ENCODE measurements at places on chromosomes 6 and 20. TPM values are rescaled to one million over a fixed set of nuclear protein-coding genes. Genes with fewer than 3 reads are reported as not detected.

The POFUT1 gene
- 47.8 TPM for total RNA-seq

The NFATC2 gene
- total RNA-seq: 0.36 TPM

The BPIFB1 gene
- total RNA-seq: not detected

The MLN gene
- not detected for total RNA-seq

Data from fibroblast of the aortic adventitia (primary cell).